ENCODE measurements at places on chromosomes 13 and 19.

DNA sequence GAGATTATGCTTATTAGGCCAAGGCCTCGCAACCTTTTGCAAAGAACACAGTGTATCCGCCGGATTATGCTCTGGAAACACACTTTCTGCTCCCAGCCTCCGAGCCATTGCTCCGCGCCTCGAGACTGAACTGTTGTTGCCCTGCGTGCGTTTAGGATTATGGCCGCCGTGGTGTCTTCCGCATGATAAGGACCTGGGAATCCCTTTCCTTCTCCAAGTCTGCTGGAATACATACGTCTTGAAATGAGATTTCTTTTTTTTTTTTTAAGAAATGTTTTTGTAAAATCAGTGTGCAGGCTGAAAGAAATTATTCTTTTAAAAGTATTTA, 89.8 kb upstream of the SOX1 start:
- no peak for DNase-seq

DNA sequence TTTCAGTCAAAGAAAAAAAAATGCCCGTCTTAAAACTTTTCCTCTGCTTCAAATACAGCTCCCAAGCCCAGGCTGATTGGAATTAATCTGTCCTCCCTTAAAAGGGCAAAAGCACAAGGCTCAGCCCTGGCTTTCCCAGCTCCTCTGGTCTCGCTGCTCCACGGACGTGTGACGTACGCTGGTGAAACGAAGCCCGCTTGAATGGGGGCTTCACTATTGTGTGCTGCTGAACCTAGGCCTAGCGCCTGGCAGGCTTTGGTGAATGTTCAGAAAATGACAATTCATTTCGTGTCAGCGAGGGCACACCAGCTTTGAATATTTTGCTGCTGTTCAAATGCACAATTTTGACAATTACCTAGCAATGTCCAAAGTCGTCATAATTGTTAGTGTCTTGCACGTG, 615 bp upstream of the ZNF135 start:
- DNase-seq, result no peak

DNA sequence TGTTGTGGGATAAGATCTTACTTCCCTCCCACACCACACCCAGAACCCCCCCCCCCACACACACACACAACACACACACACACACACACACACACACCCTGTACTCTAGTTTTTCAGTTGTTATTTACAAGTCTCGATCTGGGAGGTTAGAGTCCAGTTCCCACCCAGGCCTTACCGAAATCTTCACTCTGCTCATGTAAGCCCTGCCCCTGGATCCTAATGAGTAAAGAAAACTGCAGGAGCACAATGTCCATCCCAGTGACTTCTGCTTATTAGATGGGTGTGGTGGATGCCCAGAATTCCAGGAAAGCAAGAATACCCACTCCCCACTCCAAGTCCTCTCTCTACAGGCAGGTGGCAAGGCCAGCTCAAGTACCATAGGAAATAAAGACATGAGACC, 23.0 kb downstream of the STARD13 start:
- no peak for DNase-seq

DNA sequence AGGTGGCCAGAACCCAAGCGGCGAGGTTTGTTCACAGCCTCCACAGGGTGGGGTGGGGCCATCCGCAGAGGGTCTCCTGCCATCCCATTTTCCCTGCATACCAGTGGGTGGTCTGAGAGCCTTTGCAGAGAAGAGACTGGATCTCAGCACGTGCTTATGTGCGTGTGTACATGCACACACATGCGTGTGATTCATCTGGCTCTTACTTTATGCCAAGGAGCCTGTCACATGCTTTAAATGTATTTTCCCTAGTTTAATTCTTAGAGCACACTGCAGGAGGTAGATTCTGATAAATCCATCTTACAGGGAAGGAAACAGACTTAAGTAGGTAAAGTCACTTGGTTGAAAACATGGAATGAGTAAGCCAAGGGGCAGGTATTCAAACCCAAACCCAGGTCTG, 47.1 kb downstream of the CAPN12 start:
- no peak for DNase-seq

- DNase-seq, result no peak
Measured at GRCh38 chr13:63409791-63410351, 1994.2 kb upstream of the PCDH20 start.

DNA sequence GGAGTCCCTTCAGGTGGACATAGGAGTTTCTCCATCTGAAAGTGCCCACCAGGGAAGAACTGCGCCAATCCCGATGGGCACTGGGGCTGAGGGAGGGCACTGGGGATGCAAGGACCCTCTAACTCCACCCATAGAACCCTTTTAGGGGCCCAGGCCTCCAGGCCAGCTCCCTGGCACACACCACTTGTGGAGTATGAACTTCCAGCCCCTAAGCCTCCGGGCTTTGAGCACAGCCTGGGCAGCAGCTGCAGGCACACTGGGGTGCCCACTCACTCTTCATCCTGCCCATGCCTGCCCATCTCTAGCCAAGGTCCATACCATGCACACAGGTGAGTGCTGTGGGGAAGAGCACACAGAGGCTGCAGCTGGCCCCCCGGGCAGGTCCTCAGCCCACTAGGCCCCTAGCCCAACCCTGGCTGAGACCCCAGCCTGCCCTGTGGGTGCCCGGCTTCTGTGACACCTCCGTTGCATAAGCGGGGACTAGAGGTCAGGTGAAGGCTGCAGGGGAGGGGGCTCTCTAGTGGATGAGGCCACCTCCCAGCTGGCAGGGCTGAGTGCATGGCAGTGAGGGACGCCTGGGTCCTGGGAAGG, 14.6 kb upstream of the SLC7A10 start:
- DNase-seq, result no peak

DNA sequence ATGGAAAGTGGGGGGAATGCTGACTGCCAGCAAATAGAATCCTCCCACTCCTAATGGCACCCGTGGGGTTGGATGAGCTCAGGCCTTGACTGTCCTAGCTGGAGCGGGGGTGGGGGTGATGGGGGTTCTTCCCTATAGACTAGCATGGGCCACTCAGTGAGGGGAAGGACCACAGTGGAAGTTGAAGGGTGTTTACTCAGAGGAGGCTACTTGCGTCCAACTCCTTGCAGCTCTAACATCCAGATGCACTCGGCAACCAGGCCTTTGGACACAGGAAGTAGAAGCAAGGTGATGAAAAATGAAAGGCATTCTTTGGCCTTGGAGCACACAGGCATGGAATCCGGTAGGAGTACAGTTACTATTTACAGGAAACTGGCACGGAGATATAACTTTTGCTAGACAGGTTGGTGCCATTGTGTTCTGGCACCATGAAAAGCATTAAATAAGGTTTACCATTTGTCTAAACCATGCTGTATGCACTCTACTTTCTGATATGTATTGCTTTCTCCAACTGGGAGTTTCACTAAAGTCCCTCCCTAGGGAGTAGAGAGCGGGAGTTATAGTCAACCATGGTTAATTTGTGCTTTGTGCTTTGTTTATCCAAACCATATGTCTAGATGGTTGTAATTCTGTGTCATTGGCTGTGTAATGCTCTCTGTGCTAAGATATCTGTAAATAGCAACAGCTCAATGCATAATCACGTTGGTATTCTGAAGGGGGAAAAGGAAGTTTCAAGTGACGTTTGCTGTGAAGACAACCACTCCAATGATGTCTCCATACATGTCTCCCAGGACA, 125.3 kb downstream of the TSHZ3 start:
- no peak for DNase-seq

GRCh38 chr19:489418-490196, 6.7 kb upstream of the MADCAM1 start:
- no peak for DNase-seq

GRCh38 chr13:37753776-37754175, 115.8 kb downstream of the TRPC4 start:
- no peak for DNase-seq

GRCh38 chr13:64723724-64724123, 2506.4 kb downstream of the PCDH9 start:
- DNase-seq, result no peak

DNA sequence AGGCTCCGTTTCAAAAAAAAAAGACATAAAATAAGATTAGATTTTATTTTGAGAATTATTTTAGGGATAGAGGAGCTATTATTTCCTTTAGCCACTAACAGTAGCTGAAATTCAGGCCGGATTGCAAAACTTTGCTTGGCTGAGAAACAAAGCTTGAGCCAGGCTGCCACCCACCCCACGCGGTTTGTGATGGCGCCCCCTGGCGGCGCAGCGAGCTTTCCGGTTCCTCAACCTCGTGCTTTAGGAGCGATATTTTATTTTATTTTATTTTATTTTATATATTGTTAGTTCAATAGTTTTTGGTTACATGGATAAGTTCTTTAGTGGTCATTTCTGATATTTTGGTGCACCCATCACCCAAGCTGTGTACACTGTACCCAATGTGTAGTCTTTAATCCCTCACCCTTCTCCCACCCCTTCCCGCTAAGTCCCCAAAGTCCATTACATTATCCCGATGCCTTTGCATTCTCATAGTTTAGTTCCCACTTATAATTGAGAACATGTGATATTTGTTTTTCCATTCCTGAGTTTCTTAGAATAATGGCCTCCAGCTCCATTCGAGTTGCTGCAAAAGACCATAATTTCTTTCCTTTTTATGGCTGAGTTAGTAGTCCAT, 19.8 kb upstream of the CEACAM4 start:
- DNase-seq, result no peak

DNA sequence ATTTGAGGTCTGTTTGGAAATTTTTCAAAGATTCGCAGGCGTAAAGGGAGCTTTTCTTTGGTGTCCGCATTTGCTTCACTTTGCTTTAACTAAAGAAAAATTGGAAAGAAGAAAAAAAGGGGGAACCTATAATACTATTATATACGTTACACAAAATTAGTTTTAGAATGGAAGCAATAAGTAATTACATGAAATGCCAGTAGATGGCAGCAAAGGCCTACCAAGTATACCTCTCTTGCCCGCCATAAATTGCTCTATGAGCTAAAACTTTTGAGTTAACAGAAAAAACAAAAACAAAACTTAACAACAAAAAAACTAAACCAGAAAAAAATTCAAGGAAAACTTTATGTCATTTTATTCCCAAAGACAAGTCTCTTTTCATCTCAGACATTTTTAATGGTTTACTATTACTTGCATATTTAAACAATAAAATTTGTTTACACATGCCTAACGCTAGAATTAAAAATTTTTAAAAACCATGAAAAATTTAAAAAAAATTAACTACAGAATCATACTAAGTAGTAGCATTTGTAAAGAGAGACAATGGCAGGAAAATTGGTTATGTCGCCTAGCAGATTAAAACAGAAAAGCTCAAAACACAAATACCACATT, 271.4 kb downstream of the NALCN start:
- DNase-seq, result no peak

GRCh38 chr13:25946321-25946720, 105.5 kb downstream of the SHISA2 start:
- DNase-seq, result no peak

- no peak for DNase-seq
Measured at GRCh38 chr19:6682607-6683128, 12.7 kb upstream of the TNFSF14 start.

GRCh38 chr19:907183-907853, 5.7 kb downstream of the R3HDM4 start:
- DNase-seq, result no peak

DNA sequence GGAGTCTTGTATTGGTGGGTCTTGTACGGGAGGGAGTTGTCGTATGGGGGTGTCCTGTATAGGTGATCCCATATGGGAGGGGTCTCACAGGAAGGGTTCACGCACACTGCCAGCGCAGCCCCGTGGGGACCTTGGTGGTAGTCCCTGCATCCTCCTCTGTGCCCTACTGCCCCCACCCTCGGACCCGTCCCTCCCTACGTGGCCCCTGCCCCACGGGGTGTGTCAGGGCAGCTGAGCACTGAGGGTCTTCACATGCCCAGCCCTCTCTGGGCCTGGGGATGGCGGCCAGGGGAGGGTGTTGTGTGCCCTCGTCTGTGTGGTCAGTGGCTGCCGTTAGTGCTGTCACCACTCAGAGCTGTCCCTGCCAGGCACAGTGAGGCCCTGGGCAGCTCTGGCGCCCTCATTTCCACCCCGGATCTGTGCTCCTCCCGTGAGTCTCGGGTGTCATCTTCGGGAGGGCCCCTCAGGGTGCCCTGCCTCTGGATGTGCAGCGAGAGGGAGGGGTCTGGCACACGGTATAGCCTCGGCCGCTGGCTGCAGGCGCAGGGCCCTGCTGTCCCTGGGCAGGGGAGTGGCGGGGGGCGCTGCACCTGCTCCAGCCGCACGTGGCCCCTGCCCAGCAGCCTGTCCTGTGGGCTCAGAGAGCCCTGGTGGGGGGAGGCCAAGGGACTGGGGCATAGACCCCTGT, 16.0 kb upstream of the GNA15 start:
- DNase-seq, result no peak

- DNase-seq, result no peak
Measured at GRCh38 chr13:97106323-97106722, 112.0 kb upstream of the OXGR1 start.

GRCh38 chr13:41691274-41691673, 233.9 kb downstream of the RGCC start:
- DNase-seq, result no peak
